ENCODE measurements at places on chromosomes 1 and 21.
A peak's percentile ranks its signal among the peaks of the same experiment; 100 is the strongest.

DNA sequence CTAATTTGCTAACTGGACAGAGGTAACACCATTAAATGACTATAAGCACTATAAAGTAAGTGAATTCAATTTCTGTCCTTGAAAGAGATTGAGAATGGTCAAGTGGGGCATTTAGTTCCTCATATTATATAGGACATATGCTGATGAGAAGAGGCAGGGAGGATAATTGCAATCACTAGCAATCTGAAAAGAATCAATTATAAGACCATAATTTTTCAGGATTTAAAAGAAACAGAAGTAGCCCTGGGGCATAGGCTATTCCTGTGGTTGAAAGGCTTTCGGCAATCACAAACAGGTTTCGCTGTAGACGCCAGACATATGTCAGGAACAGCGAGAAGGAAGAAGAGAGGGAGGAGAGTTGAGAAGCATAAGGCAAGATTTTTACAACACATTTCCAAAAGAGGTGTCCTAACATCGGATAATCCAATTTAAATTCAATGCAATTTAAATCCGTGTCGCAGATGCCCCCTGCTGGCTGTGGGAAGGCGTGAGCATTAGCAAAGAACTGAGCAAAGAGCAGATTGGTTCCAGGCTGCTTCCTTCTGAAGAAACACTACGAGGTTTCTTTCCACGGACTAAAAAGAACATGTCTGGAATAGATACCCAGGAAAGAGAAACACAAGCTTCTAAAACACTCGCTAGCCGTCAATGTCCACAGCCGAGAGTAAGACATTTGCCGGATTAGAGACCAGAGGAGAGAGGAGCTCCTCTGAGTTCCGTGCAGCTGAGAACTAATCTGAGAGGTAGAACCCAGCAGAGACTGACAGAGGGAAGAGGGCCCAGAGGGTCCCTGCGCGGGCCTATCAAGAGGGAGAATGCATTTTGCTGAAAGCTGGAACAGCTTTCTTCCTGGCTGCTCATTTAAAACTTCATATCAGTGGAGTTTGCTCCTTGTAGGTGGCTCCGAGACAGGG, 27.9 kb downstream of the RGS5 start:
- peak; percentile 39 for DNase-seq

GRCh38 chr21:14911351-14911750, 153.4 kb downstream of the NRIP1 start:
- DNase-seq = no peak

DNA sequence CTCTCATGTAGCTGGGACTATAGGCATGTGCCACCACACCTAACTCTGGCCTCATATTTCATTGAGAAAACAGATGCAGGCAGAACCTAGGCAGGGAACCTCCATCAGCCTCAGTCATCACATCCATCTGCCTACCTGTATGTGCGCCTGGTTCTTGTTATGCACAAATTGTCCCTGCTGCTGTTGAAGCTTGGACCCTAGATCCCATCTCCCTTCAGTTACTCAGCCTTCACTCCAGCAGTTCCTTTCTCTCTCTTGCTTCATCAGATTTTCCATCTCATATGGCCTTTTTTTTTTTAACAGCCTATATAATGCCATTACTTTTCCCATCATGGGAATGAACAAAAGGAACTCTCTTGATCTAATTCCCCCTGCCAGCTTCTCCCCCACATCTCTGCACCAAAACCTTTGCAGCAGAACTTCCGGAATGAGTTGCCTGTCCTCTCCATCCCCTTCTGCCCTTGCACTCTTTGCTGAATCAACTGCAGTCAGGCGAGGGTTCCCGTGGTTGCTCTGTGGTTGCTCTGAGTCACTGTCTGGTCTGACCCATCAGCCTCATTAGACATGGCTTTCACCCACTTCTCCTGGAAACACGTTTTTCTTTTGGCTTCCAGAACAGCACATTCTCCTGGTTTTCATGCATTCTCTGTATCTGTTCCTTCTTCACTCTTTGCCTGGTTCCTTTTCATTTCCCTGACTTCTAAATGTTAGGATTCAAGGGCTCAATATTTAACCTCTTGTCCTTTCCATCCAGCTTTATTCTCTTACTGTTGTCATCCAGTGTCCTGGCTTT, 41.5 kb downstream of the UBE4B start:
- peak; percentile 79 for DNase-seq

DNA sequence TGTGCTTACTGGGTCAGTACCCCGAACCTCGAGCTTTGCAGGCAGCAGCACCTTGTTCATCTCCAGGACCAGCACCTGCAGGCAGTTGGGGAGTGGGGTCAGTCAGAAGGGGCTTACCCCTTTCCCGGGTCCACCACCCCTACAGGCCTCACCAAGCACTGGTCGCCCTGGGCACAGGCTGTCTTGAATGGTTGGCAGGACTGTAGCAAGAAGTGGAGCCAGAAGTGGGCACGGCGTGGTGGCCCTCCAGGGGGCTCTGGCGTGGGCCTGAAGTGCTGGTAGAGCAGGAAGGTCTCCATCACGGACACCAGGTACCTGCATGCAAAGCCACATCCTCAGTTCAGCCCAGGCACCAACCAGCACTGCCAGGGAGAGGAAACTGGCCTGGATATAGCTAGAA, 5.2 kb downstream of the MAP3K6 start:
- DNase-seq = no peak

DNA sequence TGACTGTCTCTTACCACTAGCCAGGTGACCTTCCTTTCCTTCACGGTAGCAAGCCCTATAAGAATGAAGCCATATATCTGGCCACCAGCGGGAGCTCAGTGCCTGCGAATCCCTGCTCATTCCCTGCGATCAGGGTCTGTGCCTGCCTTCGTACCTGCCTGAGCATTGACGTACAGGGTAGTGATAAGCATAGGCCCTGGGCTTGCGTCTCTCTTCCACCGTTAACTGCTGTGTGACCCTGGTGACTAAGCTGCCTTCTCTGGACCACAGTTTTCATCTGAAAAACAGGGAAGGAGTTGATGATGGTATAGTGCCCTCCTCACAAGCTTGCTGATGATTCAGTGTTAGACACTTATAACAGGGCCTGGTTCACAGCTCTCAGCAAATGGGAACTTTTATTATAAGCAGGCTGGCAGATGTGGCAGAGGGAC, 4.1 kb downstream of the ZC3H12A start:
- DNase-seq = no peak

DNA sequence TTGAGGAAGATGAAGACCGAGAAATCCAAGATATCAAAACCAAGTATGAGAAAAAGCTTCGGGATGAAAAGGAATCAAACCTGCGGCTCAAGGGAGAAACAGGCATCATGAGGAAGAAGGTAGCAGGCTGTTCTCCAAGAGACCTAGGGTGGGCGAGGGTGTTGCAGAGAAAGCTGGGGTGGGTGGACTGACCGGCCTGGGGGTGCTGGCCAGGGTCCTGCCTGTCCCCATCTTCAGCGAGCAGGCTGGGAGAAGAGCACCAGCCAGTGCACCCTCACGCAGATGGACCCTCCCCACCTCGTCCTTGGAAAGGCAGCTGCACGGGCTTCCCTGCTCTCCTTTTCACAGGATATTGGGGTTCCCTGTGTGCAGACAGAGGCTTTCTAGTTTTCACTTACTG, 46.9 kb upstream of the TMEM125 start:
- DNase-seq = no peak

GRCh38 chr1:32180186-32181060, 948 bp downstream of the TXLNA start:
- no peak for DNase-seq

All from globus pallidus (tissue), 1 donor.